ENCODE measurements at places on chromosomes 13 and 19.

DNA sequence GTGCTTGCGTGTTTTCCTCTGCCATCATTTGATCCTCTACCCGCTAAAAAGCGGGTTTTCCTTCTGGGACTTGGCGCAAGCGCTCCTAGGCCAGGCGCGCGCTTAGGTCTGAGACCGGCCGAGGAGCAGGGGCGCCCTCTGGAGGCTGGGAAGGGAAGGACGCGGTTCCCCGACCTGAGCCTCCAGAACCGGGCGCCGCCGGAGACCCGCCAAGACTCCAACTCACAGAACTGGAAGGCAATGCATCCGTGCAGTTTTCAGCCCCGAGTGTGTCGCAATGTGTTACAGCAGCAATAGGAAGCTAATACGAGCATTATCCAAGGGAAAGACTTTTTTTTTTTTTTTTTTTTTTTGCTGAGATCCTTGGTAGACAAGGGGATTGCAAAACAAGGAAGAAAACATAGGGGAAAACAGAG, 190.9 kb downstream of the COL4A1 start:
- peak; percentile 83 for DNase-seq

DNA sequence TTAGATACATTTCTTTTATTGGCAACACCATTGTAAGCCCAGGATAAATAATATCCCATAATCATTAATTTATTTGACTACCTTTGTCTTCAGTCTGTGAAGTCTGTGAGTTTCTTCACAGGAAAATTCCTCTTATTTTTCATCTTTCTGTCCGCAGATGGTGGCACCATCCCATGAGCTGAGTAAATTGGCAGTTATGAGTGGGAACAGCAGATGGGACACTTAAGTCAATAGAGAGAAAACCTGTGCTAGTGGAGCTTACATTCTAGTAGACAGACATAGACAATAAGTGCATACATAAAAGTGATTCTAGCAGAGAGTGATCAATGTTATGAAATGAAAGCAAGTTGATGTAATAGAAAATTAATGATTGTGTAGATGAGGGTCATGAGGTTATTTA, 638.2 kb upstream of the MIR17HG start:
- DNase-seq: no peak

GRCh38 chr19:51441410-51442390, 16.6 kb downstream of the SIGLEC8 start:
- DNase-seq: no peak

GRCh38 chr13:39913928-39914327, 258.5 kb downstream of the COG6 start:
- DNase-seq: no peak

DNA sequence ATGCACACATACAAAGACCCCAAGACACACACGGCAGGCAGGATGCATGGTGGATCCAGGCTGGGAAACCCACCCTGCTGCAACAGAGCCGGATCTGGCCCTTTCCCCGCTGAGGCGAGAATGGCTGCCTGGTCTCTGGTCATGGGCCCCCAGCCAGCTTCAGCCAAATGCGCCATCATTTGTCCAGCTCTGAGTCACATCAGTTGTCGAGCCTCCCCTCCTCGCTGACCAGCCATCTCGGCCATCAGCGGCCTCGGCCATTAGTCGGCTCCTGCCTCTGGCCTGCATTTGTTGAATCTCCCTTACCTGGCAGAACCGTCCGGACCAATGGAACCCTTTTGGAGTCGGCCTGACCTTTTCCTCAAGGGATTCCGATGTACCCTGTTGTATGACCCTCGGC, 38.5 kb upstream of the POU2F2 start:
- no peak for DNase-seq

- DNase-seq: no peak
Measured at GRCh38 chr19:41795031-41795461, 1.3 kb upstream of the CEACAM3 start.

DNA sequence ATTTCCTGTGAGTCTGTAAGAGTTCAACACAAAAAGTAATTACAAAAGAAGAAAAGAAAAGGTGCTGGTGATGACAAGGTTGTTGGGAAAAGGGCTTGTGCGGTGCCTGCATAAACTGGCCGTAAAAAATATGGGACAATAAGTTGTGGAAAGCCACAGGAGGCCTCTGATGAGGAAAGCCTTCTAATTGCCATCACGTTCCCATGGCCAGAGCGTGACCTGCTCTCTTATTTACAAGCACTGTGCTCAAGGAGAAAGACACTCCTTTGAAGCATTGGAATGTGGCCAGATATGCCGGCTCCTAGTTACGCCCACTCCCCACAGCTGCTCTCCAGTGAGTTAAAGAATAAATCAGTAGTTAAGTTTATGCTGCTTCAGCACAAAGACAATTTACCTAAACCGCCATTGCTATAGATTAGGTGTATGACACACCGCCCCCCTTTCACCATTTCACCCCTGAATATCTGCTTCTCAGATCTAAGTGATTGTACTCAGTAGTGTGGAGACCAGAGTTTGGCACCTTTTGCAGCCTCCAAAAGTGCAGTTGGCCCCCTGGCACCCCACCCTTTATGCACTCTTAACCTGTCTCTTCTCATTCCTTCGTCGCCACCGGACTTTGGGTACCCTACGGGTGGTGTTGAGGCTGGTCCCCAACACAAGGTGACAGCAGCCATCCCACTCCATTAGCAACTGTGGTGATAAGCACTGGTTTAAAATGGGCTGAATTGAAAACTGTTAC, 8.1 kb upstream of the PGLYRP1 start:
- DNase-seq: no peak

- no peak for DNase-seq
Measured at GRCh38 chr19:7122701-7123100, 53.2 kb downstream of the ZNF557 start.

GRCh38 chr19:11659612-11660011, 62.3 kb downstream of the ZNF627 start:
- DNase-seq: no peak

DNA sequence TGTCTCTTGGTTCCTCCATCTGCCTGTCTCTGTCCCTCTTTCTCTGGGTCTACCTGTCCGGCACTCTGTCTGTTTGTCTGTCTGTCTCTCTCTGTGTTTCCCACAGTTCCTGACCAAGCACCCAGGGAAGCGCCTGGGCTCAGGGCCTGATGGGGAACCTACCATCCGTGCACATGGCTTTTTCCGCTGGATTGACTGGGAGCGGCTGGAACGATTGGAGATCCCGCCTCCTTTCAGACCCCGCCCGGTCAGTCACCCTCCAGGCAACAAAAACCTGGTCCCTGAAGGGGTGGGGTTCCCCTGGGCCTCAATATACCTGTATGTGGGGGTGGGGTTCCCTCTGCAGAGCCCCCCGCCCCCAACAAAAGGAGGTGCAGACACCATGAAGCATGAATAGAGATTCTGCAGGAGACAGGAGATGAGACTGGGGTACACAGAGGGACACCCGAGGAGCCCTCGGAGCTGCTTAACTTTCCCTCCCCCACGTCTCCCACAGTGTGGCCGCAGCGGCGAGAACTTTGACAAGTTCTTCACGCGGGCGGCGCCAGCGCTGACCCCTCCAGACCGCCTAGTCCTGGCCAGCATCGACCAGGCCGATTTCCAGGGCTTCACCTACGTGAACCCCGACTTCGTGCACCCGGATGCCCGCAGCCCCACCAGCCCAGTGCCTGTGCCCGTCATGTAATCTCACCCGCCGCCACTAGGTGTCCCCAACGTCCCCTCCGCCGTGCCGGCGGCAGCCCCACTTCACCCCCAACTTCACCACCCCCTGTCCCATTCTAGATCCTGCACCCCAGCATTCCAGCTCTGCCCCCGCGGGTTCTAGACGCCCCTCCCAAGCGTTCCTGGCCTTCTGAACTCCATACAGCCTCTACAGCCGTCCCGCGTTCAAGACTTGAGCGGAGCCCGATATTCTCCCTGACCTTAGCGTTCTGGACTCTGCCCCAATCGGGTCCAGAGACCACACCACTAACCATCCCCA, 2.6 kb upstream of the CACNG7 start:
- peak; percentile 82 for DNase-seq

- no peak for DNase-seq
Measured at GRCh38 chr19:46935066-46935663, 74.4 kb downstream of the ARHGAP35 start.

GRCh38 chr19:35427187-35427586, 20.9 kb upstream of the FFAR2 start:
- DNase-seq: no peak

GRCh38 chr13:31528176-31528575, 211.2 kb upstream of the RXFP2 start:
- DNase-seq: no peak

DNA sequence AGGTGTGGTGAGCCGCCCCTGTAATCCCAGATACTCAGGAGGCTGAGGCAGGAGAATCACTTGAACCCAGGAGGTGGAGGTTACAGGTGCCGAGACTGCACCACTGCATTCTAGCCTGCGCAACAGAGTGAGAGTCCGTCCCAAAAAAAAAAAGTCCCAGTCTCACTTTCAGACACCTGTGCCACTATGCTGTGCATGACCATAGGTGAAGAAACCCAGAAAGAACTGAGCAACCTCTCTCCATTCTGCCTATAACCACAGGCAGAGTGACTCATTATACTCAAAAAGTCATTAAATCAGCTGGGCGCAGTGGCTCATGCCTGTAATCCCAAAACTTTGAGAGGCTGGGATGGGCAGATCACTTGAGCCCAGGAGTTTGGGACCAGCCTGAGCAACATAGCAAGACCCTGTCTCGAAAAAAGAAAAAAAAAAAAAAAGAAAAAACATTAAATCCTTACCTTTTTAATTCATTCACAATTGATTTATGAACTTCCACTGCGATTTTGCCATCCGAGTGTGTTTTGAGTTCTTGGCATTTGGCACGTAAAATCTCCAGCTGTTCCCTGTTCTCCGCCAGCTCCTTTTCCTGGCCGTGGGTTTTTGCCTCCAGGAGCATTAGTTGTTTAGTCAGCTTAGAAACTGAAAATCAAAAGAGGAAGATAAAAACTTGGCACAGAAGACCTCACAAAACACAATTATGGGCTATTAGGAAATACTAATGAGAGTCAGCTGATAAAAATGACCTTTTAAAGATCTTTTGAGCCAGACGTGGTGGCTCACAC, 45.5 kb upstream of the SLC7A9 start:
- no peak for DNase-seq

- no peak for DNase-seq
Measured at GRCh38 chr13:24168392-24168750, 7.9 kb downstream of the SPATA13 start.

GRCh38 chr13:111282425-111282824, 38.0 kb upstream of the TEX29 start:
- DNase-seq: no peak

DNA sequence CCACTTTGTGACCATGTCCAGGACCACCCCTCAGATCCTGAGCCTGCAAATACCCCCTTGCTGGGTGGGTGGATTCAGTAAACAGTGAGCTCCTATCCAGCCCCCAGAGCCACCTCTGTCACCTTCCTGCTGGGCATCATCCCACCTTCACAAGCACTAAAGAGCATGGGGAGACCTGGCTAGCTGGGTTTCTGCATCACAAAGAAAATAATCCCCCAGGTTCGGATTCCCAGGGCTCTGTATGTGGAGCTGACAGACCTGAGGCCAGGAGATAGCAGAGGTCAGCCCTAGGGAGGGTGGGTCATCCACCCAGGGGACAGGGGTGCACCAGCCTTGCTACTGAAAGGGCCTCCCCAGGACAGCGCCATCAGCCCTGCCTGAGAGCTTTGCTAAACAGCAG, 7.7 kb upstream of the CEACAM7 start:
- DNase-seq: peak; percentile 28

- DNase-seq: no peak
Measured at GRCh38 chr13:78787190-78787589, 128.2 kb upstream of the OBI1 start.

GRCh38 chr13:108795841-108796240, 166.4 kb downstream of the MYO16 start:
- DNase-seq: no peak

DNA sequence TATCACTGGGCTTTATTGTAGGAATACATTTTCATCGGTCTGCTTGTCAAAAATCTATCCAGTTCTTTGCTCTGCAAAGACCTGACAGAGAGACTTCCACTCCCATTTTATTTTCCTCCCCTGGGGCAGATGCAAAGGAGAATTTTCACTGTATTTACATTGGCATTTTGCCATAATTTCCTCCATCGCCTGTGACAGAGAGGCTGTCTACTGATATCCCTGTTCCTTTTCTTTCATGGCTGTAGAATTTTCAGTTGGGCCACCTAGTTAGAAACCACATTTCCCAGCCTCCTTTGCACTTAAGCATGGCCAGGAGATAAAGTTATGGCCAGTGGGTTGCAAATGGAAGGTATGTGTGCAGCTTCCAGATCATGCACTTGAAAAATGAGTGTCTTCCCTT, 89.3 kb downstream of the NUFIP1 start:
- DNase-seq: no peak

DNA sequence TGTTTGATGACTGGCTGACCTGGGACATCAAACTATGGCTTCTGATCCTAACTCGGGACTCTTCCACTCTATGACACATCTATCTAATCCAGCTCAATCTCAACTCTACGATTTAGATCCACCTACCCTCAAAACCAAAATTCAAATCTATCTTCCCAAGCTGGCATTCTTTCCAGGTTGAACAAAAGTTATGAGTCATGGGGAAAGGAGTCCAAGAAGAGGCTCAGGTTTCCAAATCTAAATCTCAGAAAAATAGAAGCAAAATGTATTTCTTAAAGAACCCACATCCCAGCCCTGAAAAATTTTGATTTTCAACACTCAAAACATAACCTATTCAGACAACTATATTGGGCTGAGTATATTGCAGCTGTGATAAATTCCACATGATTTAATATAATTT, 143.9 kb upstream of the IPO5 start:
- DNase-seq: no peak

- no peak for DNase-seq
Measured at GRCh38 chr19:17197666-17198065, 17.5 kb upstream of the USE1 start.

DNA sequence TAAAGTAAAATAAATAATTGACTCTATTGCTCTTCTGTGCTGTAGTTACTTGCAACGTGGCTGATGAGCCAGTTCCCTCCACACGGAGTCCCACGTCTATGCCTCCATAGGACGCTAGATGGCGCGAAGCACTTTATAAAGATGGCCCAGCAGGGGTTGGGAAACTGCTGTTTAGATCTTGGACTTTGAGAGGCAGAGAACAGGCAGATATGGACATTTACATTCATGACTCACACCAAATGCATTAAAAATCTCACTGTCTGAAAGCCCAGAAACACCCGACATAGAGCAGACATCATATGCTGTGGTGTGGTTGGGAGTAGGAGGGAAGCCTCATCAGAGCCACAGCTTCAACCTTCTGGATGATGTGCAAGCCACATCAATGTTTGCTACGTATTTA, 643.1 kb upstream of the ARGLU1 start:
- peak; percentile 77 for DNase-seq

Measured in ecto neural progenitor cell (in vitro differentiated cells).